ENCODE measurements at places on chromosomes 12 and 14. TPM values are rescaled to one million over a fixed set of nuclear protein-coding genes. Genes with fewer than 3 reads are reported as not detected.
A peak's percentile ranks its signal among the peaks of the same experiment; 100 is the strongest.

The HRK gene
- not detected for polyA plus RNA-seq

The KRT79 gene
- not detected for polyA plus RNA-seq

The GPRC5D gene
- not detected for polyA plus RNA-seq

The KRT3 gene
- polyA plus RNA-seq, result not detected

DNA sequence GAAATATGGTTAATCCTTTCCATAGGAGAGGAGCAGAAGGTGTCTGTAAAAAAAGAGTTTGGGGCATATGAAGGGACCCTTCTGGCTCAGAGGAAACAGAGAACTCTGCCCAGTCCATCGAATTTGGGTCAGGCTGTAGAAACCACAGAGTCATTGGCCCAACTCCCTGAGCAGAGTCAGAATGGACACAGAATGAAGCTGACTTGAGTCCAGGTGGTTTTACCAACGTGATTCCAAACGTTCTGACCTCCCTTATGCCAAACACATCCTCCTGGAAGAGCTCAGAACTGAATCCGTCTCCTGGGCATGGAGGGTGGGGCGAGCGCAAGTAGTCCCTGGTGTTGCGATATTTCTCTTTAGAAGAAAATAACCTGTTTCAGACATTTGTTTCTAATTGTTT, 138.8 kb downstream of the DAD1 start:
- no peak for DNase-seq

DNA sequence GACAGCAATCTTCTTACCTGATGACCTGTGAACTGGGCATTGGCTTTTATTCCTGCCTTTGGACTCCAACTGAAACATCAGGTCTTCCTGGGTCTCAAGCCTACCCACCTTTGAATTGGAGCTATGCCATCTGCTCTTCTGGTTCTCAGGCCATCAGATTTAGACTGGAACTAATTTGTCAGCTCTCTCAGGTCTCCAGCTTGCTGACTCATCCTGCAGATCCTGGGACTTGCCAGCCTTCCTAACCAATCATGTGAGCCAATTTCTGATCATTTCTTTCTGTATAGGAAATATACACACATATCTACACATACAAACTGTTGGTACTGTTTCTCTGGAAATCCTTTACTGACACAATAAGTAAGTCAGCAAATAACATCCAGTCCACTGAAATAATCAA, 65.3 kb upstream of the TSPAN8 start:
- no peak for DNase-seq

GRCh38 chr12:5688226-5688625, 256.3 kb downstream of the NTF3 start:
- no peak for DNase-seq

DNA sequence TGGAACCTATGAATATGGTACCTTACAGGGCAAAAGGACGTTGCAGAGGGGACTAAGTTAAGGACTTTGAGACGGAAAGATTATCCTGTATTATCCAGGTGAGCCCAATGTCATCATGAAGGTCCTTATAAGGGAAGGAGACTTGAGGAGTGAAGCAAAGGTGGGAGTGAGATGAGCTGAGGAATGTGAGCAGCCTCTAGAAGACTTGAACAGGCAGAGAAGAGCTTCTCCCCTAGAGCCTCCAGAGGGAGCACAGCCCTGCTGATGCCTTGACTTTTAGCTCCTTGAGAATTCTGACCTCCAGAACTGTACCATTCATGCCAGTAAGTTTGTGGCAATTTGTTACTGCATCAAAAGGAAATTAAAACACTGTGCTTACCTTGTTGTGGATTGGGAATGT, 41.8 kb upstream of the DCD start:
- no peak for DNase-seq

DNA sequence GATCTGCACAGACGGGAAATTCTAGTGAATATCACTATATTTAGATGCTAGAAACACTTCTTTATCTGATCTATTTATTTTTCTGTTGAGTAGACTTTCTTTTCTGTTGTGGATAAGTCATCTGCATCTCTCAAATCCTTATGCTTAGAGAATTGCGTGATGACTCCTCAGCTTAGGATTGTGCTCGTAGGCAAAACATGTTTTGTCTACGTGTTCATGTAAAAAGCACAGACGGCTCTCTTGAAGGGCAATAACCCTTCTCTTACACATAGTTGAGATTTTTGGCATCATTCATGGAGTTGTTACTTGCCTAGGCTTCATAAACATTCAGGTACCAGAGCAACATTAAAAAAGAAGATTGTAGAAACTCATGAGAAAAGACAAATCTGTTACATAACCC, 18.6 kb downstream of the PPFIBP1 start:
- DNase-seq, result no peak

GRCh38 chr12:132356691-132357622, 27.6 kb upstream of the GALNT9 start:
- DNase-seq, result peak; percentile 51

GRCh38 chr12:29992366-29992765, 208.6 kb upstream of the TMTC1 start:
- DNase-seq, result no peak

DNA sequence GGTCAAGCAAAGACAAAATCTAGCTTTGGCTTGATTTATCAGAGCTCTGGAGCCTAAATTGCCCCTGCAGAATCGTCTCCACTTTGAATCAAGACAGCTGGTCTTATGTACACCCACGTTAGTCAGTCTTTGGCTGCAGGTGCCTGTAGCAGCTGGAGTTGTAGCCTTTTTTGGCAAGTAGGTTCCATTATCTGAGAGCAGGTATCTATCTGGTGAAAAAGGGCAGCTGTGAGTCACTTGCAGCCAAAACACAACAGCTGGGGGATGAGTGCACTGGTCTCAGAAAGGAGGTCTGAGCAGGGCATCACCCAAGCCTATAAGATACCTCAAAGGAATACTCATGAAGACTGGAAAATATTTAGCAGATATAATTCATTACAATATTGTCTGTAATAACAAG, 43.6 kb upstream of the KCNH5 start:
- DNase-seq, result no peak
